NCI-H2171 (cell line): ENCODE measurements at places on chromosomes 6 and 20.

GRCh38 chr6:148457843-148458159 is 115.2 kb downstream of the SASH1 start:
- DNase-seq, result no peak

- no peak for DNase-seq
Observed at GRCh38 chr20:32967961-32968457, 36.2 kb downstream of the SUN5 start.

GRCh38 chr20:5780846-5781217 is 30.6 kb downstream of the SHLD1 start:
- no peak for DNase-seq

DNA sequence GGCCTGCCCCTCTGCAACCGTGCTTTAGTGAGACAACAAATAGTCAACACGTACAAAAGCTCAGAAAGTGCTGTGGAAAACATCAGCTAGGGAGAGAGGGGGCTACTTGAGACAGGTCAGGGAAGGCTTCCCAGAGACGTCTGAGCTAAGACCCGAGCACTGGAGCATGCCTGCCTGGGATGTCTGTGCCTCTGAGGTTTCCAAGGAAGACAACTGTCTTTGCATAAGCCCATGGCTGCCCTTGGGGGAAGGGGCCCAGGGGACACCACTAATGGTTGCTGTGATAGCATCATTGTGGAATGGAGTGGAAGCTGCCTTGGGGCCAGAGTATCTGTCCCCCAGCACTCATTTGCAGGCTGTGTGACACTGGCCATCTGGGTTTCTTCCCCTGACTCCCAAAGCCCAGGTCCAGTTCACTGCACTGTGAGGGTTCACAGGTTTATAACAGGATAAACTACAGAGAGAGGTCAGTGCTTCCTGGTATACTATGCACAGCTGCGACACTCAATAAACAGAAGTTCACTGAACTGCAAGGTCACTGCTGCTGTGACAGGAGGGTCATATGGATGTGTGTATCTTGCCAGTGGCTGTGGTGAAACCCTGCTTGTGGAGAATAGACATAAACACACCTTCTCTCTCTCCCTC is 1.5 kb upstream of the ARFGEF2 start:
- DNase-seq, result no peak

GRCh38 chr6:87289571-87289970 is 32.8 kb upstream of the SMIM8 start:
- no peak for DNase-seq

DNA sequence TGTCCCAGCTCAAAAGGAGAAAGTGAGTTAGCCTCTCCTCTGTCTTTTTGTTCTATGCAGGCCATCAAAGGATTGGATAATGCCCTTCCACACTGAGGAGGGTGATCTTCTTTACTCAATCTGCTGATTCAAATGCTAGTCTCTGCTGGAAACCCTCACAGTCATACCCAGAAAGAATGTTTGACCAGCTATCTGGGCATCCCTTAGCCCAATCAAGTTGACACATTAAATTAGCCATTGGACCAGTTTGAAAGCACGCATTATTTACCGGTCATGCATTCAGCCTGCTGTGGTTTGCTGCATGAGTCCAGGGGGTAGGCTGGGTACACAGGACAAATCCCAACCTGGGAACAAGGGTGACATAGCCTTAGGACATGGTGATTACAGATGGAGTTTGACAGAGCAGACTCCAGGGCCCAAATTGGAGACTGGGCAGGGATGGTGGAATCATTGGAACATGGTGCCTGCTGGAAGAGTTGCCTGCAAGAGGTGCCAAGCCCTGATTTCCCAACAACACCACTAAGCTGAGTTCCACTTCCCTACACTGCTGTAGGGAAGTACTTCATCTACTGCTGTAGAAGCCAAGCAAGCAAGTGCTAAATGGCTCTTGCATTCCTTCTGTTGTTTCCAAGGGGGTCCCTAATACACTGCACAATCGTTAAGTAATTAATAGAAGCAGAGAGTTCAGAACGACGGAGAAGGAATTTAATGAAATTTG is 87.7 kb downstream of the RNF182 start:
- DNase-seq, result no peak

DNA sequence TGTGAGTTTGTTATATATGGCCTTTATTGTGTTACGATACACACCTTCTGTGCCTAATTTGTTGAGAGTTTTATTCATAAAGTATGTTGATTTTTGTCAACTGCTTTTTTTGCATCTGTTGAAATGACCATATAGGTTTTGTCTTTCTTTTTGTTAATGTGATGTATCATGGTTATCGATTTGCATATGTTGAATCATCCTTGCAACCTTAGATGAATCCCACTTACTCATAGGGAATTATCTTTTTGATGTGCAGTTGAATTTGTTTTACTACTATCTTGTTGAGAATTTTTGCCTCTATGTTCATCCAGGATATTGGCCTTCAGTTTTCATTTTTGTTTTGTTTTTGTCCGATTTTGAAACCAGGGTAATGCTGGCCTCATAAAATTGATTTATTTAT is 45.7 kb upstream of the TPD52L1 start:
- DNase-seq, result no peak

- DNase-seq, result no peak
Observed at GRCh38 chr6:221531-222349, 70.5 kb upstream of the DUSP22 start.

DNA sequence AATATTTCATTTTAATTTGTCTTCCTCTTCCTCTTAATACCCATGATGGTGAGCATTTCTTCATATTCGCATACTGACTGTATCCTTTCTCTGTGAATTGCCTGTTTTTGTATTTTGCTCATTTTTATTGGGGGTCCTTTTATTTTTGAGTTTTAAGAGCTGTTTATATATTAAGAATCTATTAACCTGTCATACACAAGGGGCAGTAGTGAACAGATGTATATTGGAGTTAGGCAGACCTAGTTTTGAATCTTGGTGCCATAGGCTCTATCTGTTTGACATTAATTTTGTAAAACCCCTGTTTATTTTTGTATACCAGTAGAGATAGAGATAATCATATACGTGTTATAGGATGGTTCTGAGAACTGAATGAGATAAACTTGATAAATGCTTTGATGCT is 3.1 kb upstream of the WFDC5 start:
- DNase-seq, result no peak
